LHCN-M2 (cell line): ENCODE measurements at places on chromosomes 3 and 15. TPM values are rescaled to one million over a fixed set of nuclear protein-coding genes. Genes with fewer than 3 reads are reported as not detected.

SCN5A gene
- total RNA-seq = 39.0 and 45.9 TPM in 2 replicates

DNA sequence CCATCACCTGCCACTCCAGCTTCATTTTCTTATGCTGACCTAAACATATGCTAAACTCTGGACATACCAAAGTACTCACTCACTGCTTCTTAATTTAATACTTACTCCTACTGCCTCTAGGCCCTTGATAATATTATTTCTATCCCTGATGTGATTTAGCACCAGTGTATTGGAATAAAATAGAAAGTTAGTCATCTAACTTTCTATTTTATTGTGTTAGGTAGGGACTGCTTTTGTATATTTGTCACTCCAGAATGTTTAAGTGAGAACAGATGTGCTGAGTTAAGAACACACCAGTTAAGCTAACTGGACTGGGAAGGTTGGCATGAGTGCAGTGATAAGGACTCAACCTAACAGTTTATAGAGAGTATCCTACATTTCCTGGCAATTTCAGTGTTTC lies 6.5 kb upstream of the CLDN16 start:
- DNase-seq = no peak

- DNase-seq = no peak
Measured at GRCh38 chr3:31250116-31250777, 282.5 kb upstream of the STT3B start.

GRCh38 chr3:63042833-63043232 lies 167.6 kb upstream of the CADPS start:
- DNase-seq = no peak

- DNase-seq = no peak
Measured at GRCh38 chr3:20999661-21000060, 751.3 kb downstream of the ZNF385D start.

DNA sequence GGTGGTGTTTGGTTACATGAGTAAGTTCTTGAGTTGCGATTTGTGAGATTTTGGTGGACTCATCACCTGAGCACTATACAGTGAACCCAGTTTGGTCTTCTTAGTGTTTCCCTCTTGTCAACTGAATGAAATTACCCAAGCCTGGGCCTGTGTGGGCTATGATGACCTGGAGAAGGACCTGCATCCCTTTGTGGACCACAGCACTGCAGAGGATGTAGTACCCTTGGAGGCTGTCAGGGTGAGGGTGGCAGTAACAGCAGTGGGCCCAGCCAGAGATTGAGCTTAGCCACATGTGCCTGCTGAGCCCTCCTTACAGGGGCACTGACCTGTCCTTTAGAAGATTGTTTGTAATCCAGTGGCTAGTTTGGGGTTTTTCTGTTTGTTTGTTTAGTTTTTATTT lies 250.1 kb upstream of the TRIM42 start:
- DNase-seq = no peak

DNA sequence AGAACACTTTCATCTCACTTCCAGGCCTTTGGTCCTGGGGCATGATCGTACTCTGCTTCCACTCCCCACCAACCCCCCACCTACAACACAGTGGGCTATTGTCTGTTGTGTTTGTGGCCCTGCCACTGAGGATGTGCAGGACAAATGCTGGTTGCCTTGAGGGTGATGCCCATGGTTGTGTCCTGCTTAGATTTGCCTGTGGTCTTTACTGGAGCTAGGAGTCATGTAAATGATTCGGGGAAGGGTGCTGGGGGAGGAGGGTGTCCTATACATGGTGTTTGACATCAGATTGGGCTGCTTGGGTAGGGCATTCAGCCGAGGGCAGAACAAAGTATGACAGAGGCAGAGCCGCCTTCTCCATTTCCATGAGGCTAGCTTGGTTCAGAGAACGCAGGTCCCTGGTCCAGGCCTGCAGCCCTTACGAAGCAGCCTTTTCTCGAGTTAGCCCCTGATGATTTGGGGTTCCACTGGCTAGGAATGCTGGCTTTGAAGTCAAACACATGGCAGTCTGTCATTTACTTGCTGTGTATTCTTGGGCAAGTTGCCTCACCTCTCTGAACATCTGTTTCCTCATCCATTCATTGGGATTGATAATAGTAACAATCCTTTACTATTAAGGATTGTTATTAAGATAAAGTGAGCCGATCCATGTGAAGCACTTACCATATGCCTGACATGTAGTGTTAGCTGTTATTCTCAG lies 6.9 kb downstream of the CORO2B start:
- no peak for DNase-seq

GRCh38 chr3:102200560-102200959 lies 234.3 kb upstream of the ZPLD1 start:
- DNase-seq = no peak

- peak; percentile 86 for DNase-seq
Measured at GRCh38 chr3:124558991-124559845, 171.0 kb upstream of the UMPS start.
